ENCODE measurements at places on chromosomes 5 and 9.

GRCh38 chr5:58938563-58939424 lies 355.9 kb downstream of the RAB3C start:
- no peak for DNase-seq

GRCh38 chr9:71737455-71737854 lies 30.9 kb downstream of the CEMIP2 start:
- no peak for DNase-seq

DNA sequence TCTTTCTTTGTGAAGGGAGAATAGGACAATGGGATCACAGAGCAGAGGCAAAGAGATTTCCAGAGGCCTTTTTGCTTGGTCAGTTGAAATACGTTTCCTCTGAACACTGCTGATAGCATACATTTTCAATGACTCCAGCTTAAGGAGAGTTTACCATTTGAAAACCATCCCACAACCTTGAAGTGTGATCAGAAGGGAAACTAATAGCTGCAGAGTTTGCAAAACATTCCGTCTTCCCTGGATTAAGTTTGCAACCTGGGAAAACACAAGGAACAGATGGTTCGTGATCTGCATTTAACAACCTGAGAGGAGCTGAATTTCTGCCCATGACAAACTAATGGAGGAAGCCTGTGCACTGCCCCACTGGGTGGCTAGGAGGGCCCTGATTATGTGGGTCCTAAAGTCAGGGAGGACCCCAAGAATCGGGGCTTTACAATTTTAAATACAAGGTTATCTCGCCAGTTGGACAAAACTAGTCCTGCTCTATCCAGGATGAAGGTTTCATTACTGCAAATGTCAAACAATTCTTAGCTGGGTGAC lies 35.6 kb downstream of the MTX3 start:
- DNase-seq: no peak

- DNase-seq: no peak
Measured at GRCh38 chr5:38417658-38418017, 138.8 kb downstream of the LIFR start.

GRCh38 chr5:72228960-72229359 lies 91.1 kb downstream of the MRPS27 start:
- DNase-seq: no peak

DNA sequence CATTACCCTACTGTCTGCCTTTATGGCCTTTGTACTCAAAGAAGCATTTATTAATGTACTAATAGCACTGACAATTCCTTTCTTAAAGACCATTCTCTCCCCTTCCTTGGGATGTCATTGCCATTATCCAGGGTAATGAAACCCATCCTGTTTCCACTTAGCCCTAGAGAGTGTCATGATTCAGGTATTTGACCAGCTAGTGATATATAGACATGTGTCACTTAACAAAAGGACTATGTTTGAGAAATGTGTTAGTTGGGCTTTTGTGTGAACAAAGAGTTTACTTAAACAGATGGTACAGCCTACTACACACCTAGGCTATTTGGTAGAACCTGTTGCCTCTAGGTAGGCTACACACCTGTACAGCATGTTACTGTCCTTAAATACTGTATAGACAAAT lies 2.0 kb downstream of the ATP6V0E1 start:
- DNase-seq: no peak

DNA sequence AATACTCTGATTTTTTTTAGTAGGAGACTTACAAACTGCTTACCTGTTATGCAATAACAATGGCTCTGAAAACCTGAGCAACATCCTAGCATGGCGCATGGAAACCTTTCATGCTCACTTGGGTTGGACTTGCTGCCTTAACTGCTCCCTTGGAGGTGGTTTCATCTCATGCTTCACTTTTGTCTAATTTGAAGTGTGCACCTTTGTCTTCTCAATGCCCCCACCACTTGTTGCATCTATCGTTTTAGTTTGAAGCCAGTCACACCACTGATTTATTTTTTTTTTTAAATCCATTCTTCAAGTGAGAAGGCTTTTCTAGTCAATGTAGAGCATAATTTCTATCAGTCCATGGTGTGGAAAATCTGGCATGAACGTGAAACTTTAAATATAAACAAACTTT lies 63.2 kb downstream of the CFAP90 start:
- DNase-seq: no peak

- no peak for DNase-seq
Measured at GRCh38 chr5:115431116-115431515, 113.5 kb downstream of the FEM1C start.

DNA sequence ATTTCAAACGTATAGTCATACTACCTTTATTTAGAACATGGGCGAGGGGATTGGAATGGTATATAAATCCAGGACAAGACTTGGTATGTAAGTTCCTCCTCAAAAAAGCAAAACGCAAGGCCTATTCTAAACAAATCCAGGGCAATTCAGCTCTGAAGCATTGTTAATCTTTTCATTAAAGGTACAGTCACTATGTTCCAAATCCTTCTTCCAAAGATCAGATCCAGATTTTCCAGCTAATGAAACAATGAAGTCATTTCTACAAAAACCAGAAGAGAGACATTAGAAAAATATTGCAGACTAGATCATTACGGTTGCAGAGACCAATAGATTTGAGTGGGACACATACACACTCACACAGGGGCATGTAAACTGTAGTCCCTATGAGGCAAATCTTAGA lies 116.1 kb upstream of the BNC2 start:
- DNase-seq: no peak

DNA sequence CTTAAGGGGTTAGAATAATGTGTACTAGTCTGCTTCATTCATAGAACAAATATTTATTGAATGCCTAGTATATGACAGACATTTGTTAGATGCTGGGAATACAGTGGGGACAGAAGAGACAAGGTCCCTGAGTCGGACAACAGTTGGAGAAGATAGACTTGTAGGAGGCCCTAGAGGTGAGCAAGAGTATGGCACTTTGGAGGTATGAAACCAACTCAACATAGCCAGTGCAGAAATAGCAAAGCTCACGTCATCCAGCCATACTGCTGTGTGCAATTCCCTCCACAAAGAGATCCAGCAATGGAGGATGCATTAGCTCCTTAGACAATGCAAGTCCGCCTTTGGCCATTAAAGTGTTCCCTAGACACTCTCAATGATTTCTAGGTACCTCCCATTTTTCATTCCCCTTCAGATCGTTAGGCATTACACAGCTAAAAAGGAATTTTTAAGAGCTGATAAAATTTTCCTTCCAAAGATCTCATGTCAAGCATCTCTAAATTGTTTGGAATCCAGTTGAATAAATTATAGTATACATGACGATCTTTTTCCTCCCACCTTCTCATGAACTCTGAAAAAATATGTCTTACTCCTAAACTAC lies 1949.6 kb upstream of the WWC1 start:
- no peak for DNase-seq

- DNase-seq: no peak
Measured at GRCh38 chr9:650362-650761, 191.1 kb upstream of the DMRT1 start.

DNA sequence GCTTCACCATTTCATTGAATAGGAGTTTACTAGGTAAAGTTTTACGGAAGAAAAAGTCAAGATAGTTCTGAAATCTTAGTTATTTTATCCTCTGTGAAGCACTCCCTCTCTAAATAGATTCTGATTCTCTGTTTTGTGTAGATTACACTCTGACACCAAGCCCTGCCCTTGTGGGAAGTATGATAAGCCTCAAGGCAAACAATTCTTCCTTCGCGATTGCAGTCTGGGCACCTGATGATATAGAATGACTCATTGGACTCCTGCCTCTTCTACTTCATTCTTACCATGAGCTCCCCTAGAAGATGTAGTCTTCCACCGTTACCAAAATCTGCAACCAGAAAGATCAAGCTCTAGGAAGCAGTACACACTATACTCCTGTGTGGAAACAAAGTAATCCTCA lies 626.9 kb upstream of the PTGER4 start:
- DNase-seq: peak; percentile 29

- DNase-seq: no peak
Measured at GRCh38 chr5:32475334-32476097, 31.0 kb upstream of the ZFR start.

GRCh38 chr5:132179405-132179804 lies 48.2 kb downstream of the P4HA2 start:
- DNase-seq: no peak

- no peak for DNase-seq
Measured at GRCh38 chr5:146341854-146342253, 3.2 kb downstream of the POU4F3 start.

DNA sequence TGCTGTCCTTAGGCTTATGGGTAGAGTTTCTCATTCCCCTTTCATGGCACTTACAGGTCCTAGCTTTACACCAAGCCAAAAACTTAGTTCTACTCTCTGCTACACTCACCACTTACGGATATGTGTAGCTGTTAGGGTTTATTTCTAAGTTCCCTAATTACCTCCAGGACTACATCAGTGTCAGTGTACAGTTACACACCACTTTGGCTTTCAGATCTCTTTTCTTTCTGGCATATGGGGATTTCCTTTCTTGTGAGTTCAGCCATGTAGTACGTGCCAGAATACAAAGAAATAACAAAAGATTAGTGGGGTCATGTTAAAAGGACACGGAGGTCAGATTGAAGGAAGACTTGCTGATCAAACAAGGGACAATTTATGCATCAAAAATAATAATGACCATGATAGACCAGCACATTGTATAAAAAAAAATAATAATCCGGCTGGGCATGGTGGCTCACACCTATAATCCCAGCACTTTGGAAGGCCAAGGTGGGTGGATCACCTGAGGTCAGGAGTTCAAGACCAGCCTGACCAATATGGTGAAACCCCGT lies 41.8 kb downstream of the LYRM7 start:
- no peak for DNase-seq

DNA sequence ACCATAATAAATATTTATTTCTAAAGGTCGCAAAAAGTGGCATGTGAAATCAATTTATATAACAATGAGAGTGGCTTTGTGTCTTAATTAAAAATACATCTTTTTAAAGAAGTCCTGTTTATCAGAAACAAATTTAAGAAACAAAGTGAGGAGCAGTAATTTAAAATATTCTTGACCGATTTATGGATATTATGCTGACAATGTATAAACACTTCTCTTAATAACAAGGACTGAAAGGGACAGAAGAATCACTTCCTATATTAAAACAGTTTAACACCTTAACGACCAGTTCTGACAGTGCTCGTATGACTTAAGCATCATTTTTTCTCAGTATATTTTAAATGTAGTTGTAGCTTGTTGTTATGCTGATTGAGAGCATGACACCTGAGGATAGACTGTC lies 149.1 kb downstream of the GABRB2 start:
- no peak for DNase-seq

GRCh38 chr5:133155326-133155969 lies 103.6 kb downstream of the HSPA4 start:
- no peak for DNase-seq

DNA sequence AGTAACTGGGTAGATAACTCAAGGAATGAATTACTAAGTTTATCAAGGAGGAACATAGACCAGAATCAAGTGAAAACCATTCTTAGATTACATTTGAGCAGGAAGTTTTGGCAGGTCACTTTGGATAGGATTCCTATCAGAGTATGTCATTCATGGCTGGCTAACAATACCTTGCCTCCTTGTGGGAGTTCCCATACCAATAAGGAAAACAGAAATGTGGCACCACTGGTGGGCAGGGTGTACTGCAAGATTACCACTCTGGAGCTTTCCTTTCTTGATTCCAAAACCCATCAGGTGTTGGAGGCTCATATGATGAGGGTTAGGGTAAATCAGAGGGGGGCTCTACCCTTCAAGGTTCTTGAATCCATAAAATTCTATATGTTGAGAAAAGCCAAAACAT lies 18.6 kb upstream of the SPATA31D1 start:
- peak; percentile 8 for DNase-seq

GRCh38 chr9:98523231-98523901 lies 185.4 kb downstream of the GABBR2 start:
- DNase-seq: no peak

GRCh38 chr5:171647043-171647903 lies 138.3 kb upstream of the SMIM23 start:
- DNase-seq: peak; percentile 79

GRCh38 chr5:102941111-102941510 lies 178.8 kb downstream of the GIN1 start:
- no peak for DNase-seq

DNA sequence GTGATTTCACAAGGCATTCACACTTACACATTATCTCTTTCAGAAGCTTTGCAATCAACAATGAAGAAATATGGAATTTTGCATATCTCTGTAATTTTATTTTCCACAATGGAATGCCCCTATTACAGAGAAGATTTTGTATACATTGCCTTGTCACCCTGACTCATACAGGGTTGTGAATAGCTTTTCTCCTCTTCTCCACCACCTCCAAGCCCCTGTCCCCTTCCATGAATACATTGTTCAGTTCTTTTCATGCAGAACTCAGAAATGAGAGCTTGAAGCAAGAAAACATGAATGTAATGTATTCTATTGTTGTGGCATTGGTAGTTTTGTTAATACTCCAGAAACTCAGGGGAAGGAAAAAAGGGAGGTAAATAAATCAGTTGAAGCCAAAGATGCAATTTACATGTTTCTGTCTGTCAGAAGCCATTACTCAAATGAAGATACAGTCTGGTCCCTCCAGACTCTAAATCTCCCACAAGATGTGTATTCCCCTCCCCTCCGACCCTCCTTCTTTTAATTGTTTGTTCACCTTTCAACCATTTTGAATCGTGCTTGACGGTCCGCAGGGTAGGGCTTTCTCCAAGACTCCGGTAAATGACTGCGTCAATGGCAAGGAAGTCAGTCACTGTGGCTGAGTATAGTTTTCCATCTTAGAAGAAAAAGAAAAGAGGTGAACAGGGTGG lies 86.1 kb downstream of the SEMA6A start:
- no peak for DNase-seq

- no peak for DNase-seq
Measured at GRCh38 chr5:77461287-77461686, 30.8 kb downstream of the WDR41 start.

GRCh38 chr9:132595319-132595718 lies 12.9 kb downstream of the BARHL1 start:
- no peak for DNase-seq

DNA sequence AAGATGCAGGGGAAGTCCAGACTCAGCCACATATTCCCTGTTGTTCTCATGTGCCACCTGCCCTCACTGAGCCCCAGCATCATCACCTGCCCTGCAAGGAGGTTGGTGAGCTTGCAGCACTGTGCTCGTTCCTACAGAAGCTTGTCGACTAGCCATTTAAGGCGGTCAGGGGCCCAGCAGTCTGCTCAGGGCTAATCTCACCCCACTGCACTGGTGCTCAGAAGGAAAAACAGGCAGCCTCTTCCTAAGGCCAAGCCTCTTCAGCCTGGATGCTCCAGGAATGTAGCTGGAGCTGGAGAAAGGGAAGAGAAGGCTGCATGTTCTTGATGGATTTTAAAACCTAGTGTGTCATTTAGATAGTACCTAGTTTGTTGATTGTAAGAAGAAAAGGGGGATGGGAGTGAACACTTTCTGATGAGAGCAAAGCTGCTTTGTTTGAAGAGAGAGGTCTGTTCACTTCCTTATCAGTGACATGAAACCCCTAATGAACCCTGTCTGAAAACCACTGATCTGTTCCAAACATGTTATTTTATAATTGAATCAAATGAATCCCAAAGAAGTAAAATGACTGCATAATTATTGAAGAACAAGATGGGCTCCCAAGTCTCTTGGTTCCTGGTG lies 10.6 kb upstream of the ASPN start:
- DNase-seq: no peak
